ENCODE measurements at places on chromosomes 3 and 15.

- no peak for DNase-seq
Observed at GRCh38 chr3:177491296-177492032, 294.2 kb upstream of the TBL1XR1 start.

DNA sequence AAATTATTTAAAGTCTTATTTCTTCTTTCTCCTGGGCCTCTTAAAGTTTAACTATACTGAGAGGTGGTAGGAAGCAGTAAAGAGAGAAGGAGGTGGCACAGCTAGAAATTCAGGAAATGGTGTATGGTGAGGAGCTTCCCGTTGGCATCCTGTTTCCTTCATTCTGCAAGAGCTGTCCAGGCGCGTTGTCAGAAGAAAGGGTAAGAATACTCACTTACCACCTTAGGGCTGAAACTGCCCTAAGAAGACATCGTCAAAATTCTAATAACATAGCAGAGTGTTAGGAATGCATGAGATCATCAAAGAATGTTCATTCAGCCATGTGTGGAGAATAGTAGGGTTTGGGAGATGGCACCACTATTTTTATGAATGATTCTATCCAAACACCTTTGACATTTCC, 699.6 kb downstream of the MCTP2 start:
- no peak for DNase-seq

- DNase-seq = no peak
Observed at GRCh38 chr15:65377976-65378366, at the start of gene IGDCC3. Gene IGDCC3, minus strand, starts transcription at chr15:65378002. Its CDS starts 214 bp downstream, at chr15:65377788.

DNA sequence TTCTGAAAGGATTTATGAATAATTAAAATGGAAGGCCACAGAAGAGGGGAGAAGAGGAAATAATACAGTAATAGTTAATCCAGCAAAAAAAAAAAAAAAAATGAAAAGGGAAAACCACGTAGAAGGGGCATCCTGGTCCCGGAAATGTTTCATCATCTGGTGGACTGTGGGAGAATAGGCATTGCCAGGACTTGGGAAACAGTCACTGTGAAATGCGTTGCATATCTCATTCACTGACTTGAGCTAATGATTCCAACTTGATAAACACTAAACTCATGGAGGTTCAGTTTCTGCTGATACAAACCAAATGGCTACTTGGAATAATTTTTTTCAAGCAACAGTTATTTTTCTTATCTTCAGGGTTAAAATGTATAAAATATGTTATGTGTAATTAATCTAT, 3.2 kb downstream of the XCR1 start:
- DNase-seq = no peak

GRCh38 chr15:90035095-90035839, 34.1 kb downstream of the ZNF710 start:
- no peak for DNase-seq

DNA sequence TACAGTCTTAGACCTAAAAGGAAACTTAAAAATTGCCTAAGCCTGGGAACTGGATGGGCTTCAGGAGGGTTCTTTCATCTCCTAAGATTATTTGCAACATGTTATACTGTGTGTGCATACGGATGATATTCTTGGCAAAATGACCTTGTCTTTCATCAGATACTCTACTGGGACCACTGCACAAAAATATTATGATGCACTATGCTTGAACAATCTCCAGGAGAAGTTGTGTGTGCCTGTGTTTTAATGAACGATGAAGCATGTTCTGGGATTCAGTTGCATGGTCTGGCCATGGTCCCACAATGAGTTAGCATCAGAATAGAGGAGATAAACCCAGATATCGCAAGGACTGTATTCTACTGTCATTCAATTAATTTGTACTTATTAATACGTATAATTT, 68.7 kb downstream of the GAP43 start:
- no peak for DNase-seq

GRCh38 chr3:160919942-160920341, 163.9 kb downstream of the PPM1L start:
- DNase-seq = no peak

DNA sequence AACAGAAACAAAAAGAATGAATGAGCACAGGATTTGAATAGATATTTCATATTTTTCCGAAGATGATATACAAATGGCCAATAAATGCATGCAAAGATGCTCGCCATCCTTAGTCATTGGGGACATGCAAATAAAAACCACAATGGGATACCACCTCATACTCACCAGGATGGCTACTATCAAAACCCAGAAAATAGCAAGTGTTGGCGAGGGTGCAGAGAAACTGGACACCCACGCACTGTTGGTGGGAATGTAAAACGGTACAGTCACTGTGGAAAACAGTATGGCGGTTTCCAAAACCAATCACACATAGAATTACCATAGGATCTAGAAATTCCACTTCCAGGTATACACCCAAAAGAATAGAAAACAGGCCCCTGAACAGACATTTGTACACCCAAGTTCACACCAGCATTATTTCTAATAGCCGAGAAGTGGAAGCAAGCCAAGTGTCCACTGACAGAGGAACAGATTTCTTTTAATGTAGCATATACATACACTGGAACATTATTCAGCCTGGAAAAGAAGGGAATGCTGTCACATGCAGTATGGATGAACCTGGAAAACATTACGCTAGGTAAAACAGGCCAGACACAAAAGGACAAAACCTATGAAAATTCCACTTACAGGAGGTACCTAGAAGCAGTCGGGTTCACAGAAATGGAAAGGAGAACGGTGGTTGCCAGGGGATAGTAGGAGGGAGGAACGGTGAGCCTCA, 3.6 kb downstream of the RNF168 start:
- no peak for DNase-seq

All from stimulated activated CD4-positive, alpha-beta T cell treated with anti-CD3 and anti-CD28 coated beads, Interleukin-1b, Interleukin-23, amount 100 ng/mL, for 1 hour (primary cell).